ENCODE measurements at places on chromosomes 4 and X. TPM values are rescaled to one million over a fixed set of nuclear protein-coding genes. Genes with fewer than 3 reads are reported as not detected.

MAGEC2 gene
- not detected for polyA plus RNA-seq

TMEM150C gene
- 29.0 TPM for polyA plus RNA-seq

C1QTNF7 gene
- polyA plus RNA-seq = 28.6 TPM

- DNase-seq = no peak
These were observed 47.2 kb downstream of the MAOA start for GRCh38 chrX:43703211-43703791.

- peak; percentile 15 for DNase-seq
These were observed 35.4 kb downstream of the FABP2 start for GRCh38 chr4:119286377-119287002.

DNA sequence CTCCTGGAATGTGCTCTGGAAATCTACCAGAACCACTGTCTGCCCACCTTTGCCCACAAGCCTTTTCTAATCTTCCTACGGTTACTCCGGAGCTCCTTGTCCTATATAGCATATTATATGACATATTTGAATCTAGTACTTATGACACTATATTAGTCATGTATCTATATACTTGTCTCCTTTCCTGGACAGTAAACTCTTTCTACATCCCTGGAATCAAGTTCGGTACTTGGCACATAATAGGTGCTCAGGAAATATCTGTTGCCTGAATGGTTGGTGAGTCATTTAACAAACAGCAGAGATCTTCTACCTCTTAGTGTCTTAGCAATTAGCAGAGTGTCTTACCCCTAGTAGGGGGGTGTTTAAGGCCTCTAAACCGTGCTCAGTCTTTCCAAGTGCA is 123.6 kb downstream of the RELL1 start:
- no peak for DNase-seq

- no peak for DNase-seq
These were observed 30.3 kb downstream of the AMMECR1 start for GRCh38 chrX:110287605-110288004.

GRCh38 chrX:105299286-105299685 is 78.8 kb upstream of the TEX13A start:
- no peak for DNase-seq

DNA sequence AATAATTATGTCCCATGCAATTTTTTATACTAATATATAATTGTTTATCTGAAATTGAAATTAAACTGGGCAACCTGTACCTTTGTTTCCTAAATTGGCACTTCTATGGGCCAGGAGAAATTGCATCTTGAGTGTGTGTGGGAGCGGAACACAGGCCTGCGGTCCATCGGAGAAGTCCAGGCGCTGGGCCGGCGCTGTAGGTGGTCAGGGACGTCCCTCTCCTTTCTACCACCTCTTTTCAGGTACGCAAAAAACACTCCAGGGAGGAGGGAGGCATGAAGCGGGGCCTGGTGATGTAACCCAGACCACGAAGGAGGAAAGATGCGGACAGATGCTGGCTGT is 717 bp downstream of the MGAT4D start:
- no peak for DNase-seq

DNA sequence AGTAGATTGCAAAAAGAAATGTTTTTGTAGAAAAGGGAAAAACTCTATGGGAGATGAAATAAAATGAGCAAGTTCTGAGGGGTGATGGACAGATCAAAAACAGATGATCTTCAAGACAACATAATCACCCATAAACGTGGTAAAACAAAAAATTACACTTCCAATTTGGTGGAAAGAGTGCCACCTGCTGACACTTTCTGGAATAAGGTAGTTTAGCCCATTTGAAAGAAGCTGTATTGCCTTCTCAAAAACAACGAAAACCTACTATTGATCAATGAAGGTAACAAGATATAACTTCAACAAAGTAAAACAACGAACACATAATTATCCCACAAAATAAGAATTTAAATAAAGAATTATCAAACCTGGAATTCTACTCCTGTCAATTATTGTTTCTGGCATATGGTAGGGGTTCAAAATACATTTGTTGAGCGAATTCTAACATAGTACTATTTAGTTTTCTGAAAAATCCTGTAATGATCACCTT is 2.5 kb downstream of the COQ2 start:
- no peak for DNase-seq

DNA sequence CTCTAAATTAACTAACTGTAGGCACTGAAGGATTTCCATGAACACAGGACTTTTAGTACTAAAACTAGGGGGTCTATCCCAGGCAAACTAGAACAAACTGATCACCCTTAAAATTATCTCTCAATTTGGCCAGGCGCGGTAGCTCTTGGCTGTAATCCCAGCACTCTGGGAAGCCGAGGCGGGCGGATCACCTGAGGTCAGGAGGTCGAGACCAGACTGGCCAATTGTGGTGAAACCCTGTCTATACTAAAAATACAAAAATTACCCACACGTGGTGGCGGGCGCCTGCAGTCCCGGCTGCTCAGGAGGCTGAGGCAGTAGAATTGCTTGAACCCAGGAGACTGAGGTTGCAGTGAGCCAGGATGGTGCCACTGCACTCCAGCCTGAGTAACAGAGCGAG is 436.6 kb downstream of the RPA4 start:
- DNase-seq = no peak

All from right renal pelvis (tissue), 4 donors.